CD4-positive, alpha-beta T cell treated with Interleukin-17A for 1 hour (primary cell): ENCODE measurements at places on chromosomes 11 and 22.

DNA sequence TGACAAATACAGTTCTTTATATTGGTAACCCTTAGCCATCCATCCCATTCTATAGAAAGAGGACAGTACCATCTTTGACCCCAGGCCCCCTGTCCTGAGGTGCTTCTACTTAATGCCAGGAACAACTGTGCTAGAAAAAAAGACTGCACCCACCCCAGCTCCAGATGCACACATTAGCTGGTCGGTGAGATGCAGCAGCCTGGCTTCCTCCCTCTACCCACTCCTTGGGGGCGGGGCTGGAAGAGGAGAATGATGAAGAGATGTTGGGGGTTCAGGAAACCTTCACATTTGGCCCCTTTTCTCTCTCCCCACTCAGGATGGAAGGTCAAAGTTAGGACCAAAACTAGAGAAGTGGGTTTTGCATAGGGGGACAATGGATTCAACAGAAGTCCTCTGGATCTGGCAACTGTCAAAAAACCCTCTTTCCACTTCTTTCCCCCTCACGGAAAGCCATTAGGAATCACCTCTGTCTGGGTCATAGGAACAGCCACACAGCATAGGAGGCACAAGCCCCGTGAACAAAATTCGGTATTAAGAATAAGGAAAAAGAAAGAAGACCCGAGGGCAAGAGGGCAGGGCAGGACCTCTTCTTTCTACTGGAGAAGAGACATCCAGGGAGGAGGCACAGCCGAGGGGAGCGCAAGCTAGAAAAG lies 755 bp downstream of the NRIP3 start:
- no peak for DNase-seq

- DNase-seq, result no peak
Observed at GRCh38 chr11:59770319-59770718, 15.1 kb downstream of the STX3 start.

- DNase-seq, result peak; percentile 82
Observed at GRCh38 chr22:37817705-37818408, 5.3 kb upstream of the GALR3 start.

DNA sequence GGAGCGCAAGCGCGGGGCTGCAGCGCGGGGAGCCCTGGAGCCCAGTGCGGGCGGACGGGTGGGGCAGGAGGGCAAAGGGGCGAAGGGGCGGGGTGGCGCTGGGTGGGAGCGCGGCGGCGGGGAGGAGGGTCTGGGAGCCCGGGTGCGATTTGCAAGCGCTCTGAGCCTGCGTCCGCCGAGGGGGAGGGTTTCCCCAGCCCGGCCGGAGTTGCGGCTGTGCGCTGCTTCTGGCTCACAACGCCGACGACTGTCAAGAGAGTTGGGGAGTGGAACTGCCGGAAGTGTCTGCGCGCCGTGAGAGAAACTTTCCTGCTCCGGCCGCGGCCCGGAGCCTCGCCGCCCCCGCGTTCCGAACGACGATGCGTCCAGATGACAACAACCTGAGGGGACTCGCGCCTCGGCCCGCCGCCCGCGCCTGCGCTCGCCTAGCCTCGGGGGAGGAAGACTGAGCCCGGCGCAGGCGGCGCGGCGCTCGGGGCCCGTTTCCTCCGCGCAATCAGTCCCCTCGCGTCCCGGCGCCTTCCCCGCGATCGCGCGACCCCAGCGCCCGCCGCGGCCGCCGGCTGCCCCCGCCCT lies at the start of gene ARHGAP42:
Gene ARHGAP42 (plus strand): TSS at position 235 of the 576 bp plus-strand sequence. CDS start 391 bp downstream, outside the sequence.
- DNase-seq, result no peak

DNA sequence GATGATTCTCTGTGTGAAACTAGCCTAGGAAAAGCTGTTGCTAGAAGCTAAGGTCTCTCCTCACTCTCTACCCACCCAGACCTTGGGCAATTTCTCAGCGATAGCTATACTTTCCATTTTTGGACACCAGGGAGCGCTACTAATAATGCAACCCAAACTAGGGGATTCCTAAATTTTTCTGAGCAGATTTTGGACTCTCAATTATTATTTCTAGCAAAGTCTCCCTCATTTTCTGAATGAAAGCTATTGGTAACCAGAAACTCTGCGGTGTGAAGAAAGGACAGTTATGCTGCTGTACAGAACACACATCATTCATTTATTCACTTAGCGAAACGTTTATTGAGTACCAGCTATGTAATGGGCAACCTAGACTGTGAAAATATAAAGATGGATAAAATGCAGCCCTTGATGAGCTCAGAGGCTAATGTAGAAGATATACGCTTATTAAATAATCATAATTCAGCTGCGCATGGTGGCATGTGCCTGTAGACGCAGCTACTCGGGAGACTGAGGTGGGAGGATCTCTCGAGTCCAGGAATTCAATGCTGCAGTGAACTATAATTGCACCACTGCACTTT lies 6.1 kb upstream of the STIM1 start:
- peak; percentile 82 for DNase-seq
